Stimulated activated CD4-positive, alpha-beta T cell treated with anti-CD3 and anti-CD28 coated beads, Interleukin-12 subunit alpha, Interleukin-12 subunit beta, amount 100 ng/mL, for 4 hours (primary cell): ENCODE measurements at places on chromosomes 12 and 14.

DNA sequence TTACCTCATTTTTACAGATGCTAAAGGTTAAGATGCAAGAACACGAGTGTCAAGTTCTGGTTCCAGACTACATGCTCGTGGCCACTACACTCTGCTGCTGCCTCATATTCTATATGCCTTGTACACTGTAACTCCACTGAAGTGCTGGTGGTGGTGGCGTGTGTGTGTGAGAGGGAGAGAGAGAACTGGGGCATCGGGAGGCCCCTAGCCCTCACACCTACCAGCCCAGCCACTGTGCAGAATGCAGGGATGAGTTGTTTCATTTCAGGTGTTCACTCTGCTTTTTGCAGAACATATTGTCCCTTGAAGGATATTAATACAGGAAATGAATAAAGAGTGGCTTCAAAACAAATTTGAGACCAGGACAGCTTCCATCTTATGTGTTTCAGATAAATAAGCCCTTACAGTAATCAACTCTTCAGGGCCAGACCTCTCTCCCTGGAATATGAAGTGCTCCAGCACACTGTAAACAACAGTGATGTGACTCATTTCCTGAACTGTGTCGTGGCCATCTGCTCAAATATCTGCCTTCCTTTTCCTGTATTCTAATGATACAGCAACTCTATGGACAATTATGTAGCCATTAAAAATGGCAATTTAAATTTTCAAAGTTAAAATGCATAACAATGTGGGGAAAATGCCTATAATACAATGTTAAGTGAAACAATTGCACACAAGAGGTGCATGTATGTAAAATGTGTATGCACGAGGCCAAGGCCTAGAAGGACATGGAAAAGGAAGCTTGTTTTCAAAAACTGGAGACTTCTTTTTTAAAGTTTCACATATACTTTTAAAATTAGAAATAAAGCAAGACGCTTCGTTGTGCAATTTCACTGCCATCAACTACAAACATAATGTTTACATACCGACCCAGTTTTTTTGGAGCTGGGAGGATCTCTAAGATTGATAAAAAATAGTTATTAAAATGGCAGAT, 215.4 kb downstream of the PELI2 start:
- no peak for DNase-seq

GRCh38 chr12:2454601-2455177, 340.1 kb upstream of the FKBP4 start:
- no peak for DNase-seq

- no peak for DNase-seq
Observed at GRCh38 chr14:21322716-21323115, 42.8 kb downstream of the RPGRIP1 start.

GRCh38 chr12:49873361-49873934, 30.3 kb downstream of the FAIM2 start:
- no peak for DNase-seq

DNA sequence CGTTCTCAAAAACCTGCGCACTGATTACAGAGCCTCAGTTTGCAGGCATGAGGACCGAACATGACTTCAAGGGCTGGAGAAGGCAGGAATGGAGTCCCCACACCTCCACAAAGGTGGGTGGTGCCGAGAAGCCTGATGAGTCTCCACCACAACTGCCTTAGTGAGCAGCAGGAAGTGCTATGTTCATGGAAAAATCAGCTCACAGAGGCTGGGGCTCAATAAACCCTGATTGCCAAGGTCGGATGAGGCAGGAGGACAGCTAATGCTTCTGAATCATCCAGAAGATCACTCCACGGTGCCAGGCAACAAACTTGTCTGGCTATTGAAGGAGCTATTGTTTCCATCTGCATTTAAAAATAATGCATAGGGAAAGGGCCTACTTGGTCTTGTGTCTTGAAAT, 31.1 kb downstream of the APPL2 start:
- DNase-seq = peak; percentile 6

GRCh38 chr14:66085224-66085623, 400.9 kb upstream of the CCDC196 start:
- no peak for DNase-seq

DNA sequence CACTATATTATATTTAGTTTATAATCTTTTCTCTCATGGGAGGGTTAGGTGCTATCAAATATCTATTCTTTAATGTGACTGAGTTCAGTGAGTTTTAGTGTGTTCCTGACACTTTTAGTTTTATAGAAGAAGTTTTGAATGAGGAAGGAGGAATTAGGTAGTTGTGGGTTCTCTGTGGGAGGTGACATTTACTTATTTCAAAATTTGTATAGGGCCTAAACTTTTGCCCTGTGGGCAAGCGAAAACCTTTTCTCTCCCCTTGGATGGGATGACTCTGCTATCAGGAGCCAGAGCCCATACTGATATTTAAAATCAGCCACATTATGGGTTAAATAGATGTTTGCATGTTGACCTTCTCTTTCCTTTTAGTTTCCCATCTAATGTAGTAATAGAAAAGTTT, 43.6 kb downstream of the SPATS2 start:
- no peak for DNase-seq

DNA sequence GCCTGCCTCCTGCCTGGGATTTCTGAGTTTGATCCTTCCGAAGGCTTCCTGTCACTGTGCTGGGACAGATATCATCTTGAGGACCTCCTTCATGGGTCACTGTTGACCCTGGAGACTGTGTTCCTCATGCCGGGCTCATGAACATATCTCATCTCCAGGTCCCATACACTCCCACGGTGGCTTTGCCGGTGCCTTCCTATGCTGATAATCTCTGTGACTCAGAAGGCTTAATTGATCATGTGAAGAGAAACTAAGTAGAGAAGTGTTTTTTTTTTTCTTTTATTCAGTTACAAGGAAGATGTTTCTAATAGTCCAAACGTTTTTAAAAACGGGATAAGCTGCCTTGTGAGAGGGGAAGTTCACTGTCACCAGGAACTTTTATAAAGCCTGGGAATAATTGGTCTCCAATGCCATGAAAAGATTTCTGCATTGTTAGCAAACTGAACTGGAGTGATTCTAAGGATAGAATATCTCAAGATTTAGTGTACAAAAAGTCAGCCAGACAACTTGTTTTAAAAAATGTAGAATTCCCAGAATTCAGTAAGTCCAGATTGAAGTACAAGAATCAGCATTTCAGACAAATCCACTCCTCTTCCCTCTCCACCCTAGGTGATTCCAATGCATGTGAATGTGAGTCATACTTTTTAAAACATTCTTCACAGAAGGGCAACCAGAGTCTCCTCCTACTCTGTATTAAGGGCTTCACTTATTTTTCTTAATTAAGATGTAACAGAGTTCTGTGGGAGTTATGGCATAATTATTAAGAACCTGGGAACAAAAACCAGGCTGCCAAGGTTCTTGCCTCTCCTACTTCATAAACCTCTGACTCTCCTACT, 139.8 kb upstream of the LGR5 start:
- no peak for DNase-seq

GRCh38 chr14:93941293-93941910, 14.3 kb downstream of the FAM181A start:
- DNase-seq = no peak

- DNase-seq = no peak
Observed at GRCh38 chr14:73789989-73790581, 61.5 kb upstream of the PTGR2 start.
